ENCODE measurements at places on chromosomes 11 and 22.

DNA sequence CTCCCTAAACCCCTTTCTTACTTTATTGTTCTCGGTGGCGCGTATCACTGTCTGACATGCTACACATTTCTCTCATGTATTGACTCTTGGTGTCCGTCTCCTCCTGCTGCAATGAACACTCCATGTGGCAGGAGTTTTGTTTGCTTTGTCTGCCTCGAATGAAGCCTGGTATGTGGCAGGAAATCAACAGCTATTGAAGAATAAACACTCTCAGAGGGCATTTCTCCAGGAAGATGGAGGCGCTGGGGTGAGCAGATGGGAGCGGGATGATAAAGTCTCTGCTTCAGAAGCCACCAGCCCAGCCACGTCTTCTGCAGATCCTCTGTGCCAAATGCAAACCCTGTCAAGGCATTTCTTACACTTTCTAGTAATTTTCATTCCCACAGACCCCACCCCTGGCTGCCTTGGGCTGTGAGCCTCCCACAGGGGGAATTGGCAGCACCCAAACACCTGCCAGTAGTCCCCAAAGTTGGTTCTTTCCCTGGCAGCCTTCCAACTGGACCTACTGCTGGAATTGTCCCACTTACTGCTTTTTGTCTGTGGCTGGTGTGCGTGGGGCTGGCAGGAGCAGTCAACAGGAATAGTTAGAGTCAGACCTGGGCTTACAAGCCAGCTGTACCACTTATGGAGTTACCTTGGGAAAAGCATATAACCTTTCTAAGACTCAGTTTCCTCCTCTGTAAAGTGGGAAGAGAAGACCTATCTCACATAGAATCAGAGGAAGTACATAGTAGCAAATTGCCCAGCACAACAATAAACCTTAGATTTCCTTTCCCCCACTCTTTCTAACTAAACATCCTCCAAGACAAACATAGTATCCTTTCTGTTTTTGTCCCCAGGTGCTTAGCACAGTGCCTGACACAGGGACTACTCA, 13.3 kb upstream of the IL10RA start:
- DNase-seq = no peak

DNA sequence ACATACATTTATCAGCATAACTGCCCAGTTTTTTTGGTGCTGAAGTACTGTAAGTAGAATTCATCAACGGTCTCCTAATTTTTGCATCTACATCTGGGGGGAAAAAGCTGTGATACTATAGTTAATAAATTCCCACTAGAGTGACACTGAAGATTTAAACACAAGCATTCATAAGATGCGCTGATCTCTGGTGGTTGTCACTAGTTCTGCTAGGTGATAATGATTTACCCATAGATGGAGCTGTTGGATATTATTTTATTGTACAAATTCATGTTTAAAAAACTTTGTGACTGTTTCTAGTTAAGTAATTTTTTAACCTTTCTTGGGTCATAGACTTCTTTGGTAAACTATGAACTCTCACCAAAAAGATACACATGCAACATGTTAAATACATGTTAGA, 106.6 kb downstream of the EMSY start:
- DNase-seq = peak; percentile 15

- DNase-seq = no peak
Observed at GRCh38 chr22:16970446-16970845, 37.6 kb downstream of the GAB4 start.

GRCh38 chr22:31626427-31627150, 35.4 kb downstream of the PISD start:
- no peak for DNase-seq

DNA sequence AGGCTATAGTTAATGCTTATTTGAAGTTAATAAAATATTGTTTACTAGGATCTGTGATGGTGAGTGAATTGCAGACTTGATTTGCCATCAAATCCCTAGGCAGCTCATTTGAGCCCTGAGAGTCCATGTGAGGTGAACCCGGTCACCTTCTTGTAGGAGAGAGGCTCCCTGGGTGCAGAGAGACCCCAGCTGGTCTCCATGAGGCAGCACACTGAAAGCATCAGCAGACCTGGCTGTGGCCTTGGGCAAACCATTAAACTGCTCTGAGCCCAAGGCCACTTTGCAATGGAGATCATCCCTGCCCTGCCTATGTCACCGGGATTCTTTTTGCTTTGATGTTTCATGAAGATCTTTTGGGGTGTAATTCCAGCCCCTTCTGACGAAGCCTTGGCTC, 125.2 kb downstream of the MICAL2 start:
- peak; percentile 44 for DNase-seq

GRCh38 chr11:45294499-45294898, 8.4 kb upstream of the SYT13 start:
- no peak for DNase-seq

GRCh38 chr11:62445314-62445740, 26.5 kb downstream of the SCGB1A1 start:
- peak; percentile 65 for DNase-seq

DNA sequence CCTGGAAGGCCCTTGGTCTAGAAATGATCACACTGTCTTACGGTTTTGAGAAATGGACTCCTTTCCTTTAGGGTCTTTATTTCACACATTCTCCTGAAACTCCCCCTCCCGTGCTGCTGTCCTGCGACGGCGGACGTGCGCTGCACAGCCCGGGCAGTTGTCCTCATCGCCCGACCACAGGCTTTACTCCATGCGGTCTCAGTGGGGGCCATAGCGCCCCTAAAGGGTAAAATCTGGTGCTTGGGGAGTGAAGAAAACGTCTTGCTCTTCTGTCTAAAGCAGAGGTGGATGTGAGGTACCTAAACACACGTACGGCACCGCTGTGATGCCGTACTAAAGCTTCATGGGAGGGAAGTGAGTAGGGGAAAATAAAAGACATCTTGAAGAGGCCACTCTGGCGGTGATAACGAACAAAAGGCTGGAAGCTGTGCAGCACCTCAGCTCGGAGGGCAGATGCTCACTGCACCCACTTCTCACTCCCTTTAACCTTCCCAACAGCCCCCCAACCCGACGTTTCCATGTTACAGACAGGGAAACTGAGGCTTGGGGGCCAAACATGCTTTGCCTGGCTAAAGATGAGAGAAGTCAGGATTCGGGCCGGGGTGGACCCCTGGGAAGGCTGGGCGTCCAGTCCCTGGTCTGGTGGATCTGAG, 22.6 kb downstream of the MPPED1 start:
- no peak for DNase-seq

- DNase-seq = no peak
Observed at GRCh38 chr22:48161298-48161697, 1398.8 kb downstream of the TBC1D22A start.

- DNase-seq = no peak
Observed at GRCh38 chr22:31199187-31199586, 12.9 kb upstream of the LIMK2 start.
